ENCODE measurements at places on chromosomes 7 and 10. TPM values are rescaled to one million over a fixed set of nuclear protein-coding genes. Genes with fewer than 3 reads are reported as not detected.

GRCh38 chr10:34018129-34018528, 683.7 kb upstream of the NRP1 start:
- peak; percentile 21 for DNase-seq

DNA sequence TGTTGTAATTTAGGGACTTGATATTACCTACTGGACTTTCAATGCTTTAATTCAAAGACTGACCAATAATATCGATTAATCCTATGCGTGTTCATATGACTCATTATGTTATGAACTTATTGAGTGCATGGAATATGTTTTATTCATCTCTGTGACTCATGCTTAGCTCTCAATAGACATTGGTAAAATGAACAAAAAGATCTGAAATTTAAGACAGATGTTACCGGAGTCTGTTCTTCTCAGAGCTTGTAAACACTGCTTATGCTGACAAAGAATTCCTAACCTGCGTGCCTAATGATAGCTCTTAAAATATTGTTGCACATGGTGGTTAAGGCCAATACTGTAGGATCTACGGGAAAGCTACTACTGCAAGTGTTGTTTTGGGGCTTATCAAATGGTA, 131.5 kb upstream of the ACBD5 start:
- no peak for DNase-seq

- DNase-seq: peak; percentile 50
These were observed 141.8 kb upstream of the GPR22 start for GRCh38 chr7:107327986-107328569.

The KLF14 gene
- total RNA-seq: under 0.01 TPM
